ENCODE measurements at places on chromosomes 5 and 9.

- H3K27me3 ChIP-seq, result no peaks in the 10 kb centered on the region
- no peaks in the 10 kb centered on the region for H3K4me1 ChIP-seq
- H3K27ac ChIP-seq, result no peak overlapping the region
- H3K4me3 ChIP-seq, result no peak overlapping the region
- DNase-seq, result no peak
- no peaks in the 10 kb centered on the region for H3K36me3 ChIP-seq
These were observed 139.8 kb downstream of the MPDZ start for GRCh38 chr9:13139641-13140171.

GRCh38 chr9:131977109-131977838 lies 102.4 kb downstream of the MED27 start:
- no peak overlapping the region for H3K4me3 ChIP-seq
- H3K36me3 ChIP-seq, result no peaks in the 10 kb centered on the region
- peaks cover 11% of the 10 kb centered on the region for H3K4me1 ChIP-seq
- DNase-seq, result no peak
- H3K27ac ChIP-seq, result no peak overlapping the region

DNA sequence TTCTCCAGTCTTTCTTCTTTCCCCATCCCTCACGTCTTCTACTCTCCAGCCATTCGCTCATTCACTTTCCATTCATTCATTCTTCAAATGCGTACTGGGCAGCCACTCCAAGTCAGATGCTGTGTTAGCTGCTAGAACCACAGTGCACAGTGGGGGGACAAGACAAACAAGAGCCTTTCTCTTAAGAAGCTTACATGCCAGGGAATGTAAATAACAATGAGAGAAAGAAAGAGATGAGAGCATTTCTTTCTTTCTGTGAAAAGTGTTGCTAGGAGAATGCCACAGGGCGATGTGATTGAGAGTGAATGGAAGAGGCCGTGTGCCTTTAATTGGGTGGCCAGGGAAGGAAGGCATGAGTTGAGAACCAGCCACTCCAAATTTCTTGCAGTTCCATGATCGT lies 46.3 kb upstream of the SMIM23 start:
- H3K4me3 ChIP-seq, result no peak overlapping the region
- H3K36me3 ChIP-seq, result no peaks in the 10 kb centered on the region
- H3K4me1 ChIP-seq, result no peaks in the 10 kb centered on the region
- H3K27ac ChIP-seq, result no peak overlapping the region
- DNase-seq, result no peak
- H3K27me3 ChIP-seq, result peaks cover 23% of the 10 kb centered on the region

DNA sequence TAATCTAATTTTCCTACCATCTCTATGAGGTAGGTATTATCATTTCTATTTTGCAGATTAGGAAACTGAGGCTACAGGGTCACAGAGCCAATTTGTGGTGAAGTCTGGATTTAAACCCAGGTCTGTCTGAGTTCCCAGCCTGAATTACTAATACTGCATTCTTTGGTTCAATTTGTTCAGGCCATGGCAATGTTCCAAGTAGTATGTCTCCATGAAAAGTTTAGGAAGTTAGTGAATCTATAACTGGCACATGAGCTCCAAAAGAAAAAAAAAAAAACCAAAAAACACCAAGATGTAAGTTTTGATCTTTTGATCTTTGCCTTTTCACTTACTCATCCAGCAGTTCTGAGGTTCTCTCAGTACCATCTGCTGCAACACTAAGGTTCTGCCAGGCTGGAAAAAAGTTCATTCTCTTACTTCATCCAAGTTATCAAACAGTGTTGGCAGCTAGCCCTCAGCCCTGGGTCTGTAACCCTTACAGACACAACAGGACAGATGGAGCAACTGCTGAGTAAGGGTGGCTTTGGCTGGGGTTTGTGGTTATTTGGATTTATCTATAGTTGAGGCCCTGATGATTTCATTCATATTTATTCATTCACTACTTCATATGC lies 4.4 kb upstream of the TMEM268 start:
- DNase-seq, result no peak
- no peak overlapping the region for H3K4me3 ChIP-seq

DNA sequence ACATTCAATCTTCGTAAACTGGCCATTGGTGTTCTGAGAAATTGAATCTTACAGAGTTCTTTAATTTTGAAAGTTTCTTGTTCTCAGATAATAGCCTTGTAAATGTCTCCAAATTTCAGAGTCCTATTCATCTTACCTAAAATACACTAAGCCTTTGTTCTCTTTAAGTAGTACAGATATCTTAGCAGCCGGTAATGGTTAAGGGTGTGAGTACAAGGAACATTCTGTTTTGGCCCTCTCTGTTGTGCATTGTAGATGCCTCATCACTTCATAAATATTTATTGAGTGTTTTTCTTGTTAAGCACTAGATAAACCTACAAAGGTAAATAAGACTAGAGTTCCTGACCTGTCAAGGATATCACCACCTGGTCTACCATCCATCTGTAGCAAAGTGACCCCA lies 35.2 kb downstream of the ZCCHC7 start:
- no peak for DNase-seq
- H3K36me3 ChIP-seq, result peaks cover 5% of the 10 kb centered on the region
- H3K4me1 ChIP-seq, result peaks cover 14% of the 10 kb centered on the region
- H3K27me3 ChIP-seq, result no peaks in the 10 kb centered on the region

- peaks cover 19% of the 10 kb centered on the region for H3K4me1 ChIP-seq
- no peaks in the 10 kb centered on the region for H3K36me3 ChIP-seq
- DNase-seq, result no peak
- peaks cover 5% of the 10 kb centered on the region for H3K27me3 ChIP-seq
- no peak overlapping the region for H3K4me3 ChIP-seq
These were observed 241.2 kb downstream of the PIK3R1 start for GRCh38 chr5:68456756-68457217.

- no peaks in the 10 kb centered on the region for H3K36me3 ChIP-seq
- H3K27ac ChIP-seq, result no peak overlapping the region
- DNase-seq, result no peak
- H3K4me1 ChIP-seq, result no peaks in the 10 kb centered on the region
- H3K27me3 ChIP-seq, result peaks cover 6% of the 10 kb centered on the region
These were observed 23.7 kb upstream of the LOX start for GRCh38 chr5:122101636-122102285.

- H3K27me3 ChIP-seq, result no peaks in the 10 kb centered on the region
- H3K4me3 ChIP-seq, result no peak overlapping the region
- H3K4me1 ChIP-seq, result peaks cover 19% of the 10 kb centered on the region
These were observed 38.2 kb downstream of the PRRC2B start for GRCh38 chr9:131432050-131432449.
